Stimulated activated CD8-positive, alpha-beta memory T cell treated with anti-CD3 and anti-CD28 coated beads, Interleukin-2, amount 100 ng/mL, for 48 hours (primary cell): ENCODE measurements at places on chromosomes 3 and 15.

GRCh38 chr3:45084820-45085816 lies 59.0 kb downstream of the CLEC3B start:
- DNase-seq, result no peak

- DNase-seq, result no peak
These were observed 63.2 kb downstream of the MCTP2 start for GRCh38 chr15:94294556-94294955.

GRCh38 chr3:46860017-46860809 lies 3.0 kb downstream of the MYL3 start:
- no peak for DNase-seq

- DNase-seq, result no peak
These were observed 41.3 kb upstream of the CORO2B start for GRCh38 chr15:68537506-68537905.

DNA sequence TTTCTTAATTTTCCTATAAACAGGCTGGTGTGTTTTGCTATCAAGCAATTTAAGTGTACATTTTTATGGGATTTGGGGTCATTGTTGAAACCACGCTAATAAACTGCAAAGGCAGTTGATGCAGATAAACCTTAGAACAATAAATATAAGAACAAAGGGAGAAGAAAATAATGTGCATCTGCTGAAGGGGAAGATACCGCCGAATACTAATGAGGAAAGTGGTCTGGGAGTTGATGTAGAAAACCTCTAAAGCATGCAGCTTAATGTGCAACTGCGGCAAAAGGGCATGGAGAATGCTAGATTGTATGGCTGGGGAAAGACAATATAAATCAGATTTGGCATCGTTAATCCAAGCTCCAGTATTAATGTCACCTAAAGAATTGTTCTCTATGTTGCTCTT lies 29.8 kb upstream of the CHL1 start:
- DNase-seq, result no peak

GRCh38 chr3:49616491-49616941 lies 57.6 kb upstream of the APEH start:
- no peak for DNase-seq

DNA sequence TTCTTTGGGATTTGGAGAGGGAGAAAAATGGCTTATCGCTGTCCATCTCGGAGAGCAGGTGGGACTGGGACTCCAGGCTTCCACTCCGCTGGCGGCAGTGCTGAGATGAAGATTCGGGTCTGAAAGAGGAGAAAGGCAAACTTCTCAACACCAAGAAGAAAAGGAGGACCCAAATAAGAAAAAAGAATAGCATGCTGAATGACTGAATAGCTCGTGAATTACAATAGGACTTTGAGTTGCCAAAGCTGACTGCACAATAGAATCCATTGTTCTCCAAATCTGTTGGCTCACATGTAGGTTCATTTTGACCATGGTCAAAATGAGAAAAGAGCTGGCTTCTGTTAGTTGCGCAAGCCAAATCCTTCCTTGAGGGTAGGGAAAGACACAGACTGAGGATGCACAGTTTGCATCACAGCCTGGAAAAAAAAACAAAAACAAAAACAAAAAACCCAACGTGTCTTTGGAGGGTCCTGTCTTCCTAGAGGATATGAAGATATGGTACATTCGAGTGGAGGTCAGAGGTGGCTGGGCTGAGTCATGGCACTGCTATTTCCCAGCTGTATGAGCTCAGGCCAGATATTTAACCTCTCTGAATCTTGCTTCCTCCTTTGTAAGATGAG lies 59.3 kb upstream of the LMOD3 start:
- DNase-seq, result no peak

- no peak for DNase-seq
These were observed 308.2 kb downstream of the CTNNB1 start for GRCh38 chr3:41507336-41508062.

- DNase-seq, result no peak
These were observed 245.3 kb upstream of the P2RY1 start for GRCh38 chr3:152589644-152590043.

DNA sequence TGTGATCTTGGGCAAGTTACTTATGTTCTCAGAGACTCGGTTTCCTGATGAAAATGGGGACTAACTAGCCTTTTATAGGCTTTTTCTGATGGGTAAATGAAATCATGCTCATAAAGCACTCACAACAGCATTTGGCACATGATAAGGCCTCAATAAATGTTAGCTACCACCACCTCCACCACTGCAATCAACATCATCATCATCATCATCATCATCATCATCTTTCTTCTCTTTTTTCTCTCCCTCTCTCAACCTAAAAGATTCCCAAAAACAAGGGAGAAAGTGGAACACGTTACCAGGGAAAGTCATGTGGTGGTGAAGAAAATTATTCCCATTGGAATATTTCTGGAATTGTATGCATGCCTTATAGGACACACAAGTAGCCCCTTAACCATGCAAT lies 33.6 kb upstream of the FEZF2 start:
- no peak for DNase-seq
